Activated CD4-positive, alpha-beta T cell treated with anti-CD3 and anti-CD28 coated beads, Interleukin-2, amount 50 U/mL, for 4 hours (primary cell): ENCODE measurements at places on chromosomes 4 and X.

- DNase-seq: no peak
Measured at GRCh38 chr4:109826719-109827118, 1.1 kb upstream of the RRH start.

GRCh38 chr4:68347845-68348244 lies 2.0 kb downstream of the YTHDC1 start:
- DNase-seq: no peak

- no peak for DNase-seq
Measured at GRCh38 chr4:147901388-147901787, 169.5 kb downstream of the ARHGAP10 start.

DNA sequence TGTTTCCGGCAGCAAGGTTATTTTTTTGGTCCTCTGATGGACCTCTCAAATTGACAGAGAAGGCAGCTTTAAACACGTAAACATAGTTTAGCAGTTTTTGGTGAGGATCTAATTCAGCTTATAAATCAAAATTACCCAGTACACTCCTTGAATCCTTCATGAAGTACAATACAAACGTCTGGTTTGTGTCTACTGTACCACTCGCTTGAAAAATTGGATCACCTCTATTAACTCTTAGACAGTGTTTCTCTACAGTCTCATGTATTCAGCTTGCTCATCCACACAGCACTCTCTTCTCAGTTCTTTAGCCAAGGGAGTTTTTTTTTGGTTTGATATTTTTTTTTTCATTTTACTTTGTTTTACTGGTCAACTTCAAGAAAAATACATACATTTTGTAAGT lies 113.5 kb downstream of the RNF150 start:
- DNase-seq: no peak

GRCh38 chr4:7328913-7329638 lies 105.7 kb downstream of the PSAPL1 start:
- DNase-seq: no peak

DNA sequence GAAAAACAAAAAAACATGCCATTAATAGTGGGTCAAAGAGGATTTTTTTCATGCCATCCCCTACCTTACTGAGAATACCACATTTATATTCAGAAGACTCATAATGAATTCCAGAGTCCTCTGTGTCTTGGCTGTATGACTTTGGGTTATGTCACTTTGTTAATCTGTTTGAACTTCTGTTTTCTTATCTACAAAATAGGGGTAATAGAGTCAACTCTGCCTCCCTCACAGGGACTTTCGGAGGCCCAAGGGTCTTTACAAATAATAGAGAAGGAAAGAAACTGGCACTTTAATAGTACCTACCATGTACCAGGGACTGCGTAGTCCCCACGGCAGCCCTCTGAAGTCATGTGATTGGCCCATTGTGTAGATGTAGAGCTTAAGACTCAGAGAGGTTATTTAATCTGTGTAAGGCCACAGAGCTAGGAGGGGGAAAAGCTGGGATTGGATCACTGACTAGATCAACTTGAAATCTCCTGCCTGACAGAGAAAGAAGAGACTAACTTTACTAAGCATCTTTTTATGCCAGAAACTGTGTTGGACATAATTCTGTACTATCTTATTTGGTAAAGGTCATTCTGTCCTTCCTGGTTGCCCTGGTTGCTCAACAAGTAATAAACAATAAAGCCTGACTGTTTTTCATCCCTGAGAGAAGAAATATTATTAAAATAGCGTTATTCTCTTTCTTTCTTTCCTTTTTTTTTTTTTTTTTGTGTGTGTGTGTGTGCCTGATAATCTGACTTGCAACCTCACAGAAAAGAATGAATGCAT lies 59.6 kb downstream of the NFKB1 start:
- DNase-seq: no peak

- DNase-seq: no peak
Measured at GRCh38 chr4:154158361-154159155, 333.0 kb downstream of the DCHS2 start.

GRCh38 chr4:34187056-34187455 lies 2057.3 kb downstream of the ARAP2 start:
- DNase-seq: no peak

DNA sequence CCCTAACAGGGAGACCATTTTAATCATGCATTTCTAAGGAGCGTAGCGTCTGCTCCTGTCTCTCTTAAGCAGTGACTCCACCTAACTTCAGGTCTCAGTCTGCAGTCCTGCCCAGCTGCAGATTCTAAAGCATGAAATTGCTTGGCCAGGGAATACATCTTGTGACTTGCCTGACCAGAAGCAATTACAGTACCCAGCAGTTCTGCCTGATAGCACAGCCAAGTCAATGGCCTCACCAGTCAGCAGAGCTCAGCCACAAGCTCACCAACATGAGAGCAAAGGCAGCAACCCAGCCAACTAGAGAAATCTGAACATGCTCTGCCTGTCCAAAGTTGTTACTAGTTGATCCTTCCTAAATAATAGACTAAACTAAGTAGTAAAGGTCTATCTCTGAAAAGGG lies 2011.9 kb upstream of the PCDH10 start:
- DNase-seq: no peak

DNA sequence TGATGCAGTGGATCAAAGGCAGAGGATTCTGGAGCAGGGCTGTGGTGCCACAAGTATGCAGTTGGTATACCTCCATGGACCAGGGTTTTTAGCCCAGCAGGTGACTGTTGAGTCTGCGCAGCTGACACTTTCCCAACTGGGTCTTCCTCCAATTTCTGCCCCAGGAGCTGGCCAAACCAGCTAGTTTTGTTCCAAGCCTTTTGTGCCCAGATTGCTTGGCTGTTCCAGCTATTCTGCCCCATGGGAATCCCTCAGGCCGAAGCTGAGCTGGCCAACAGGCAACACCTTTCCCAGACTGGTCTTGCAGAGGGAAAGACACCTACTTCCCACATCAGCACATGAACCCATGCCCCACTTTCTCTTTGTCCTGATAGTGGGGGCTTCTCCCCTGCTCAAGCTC lies 22.8 kb upstream of the ANKRD17 start:
- no peak for DNase-seq

GRCh38 chr4:81523672-81524327 lies 52.1 kb upstream of the RASGEF1B start:
- no peak for DNase-seq

GRCh38 chrX:47638816-47639215 lies 9.1 kb upstream of the CFP start:
- no peak for DNase-seq

GRCh38 chr4:74962584-74962983 lies 29.7 kb downstream of the PARM1 start:
- DNase-seq: no peak

- no peak for DNase-seq
Measured at GRCh38 chr4:24209906-24210305, 320.1 kb upstream of the PPARGC1A start.
